Suprapubic skin (tissue), 4 donors: ENCODE measurements at places on chromosomes 1 and 21.

DNA sequence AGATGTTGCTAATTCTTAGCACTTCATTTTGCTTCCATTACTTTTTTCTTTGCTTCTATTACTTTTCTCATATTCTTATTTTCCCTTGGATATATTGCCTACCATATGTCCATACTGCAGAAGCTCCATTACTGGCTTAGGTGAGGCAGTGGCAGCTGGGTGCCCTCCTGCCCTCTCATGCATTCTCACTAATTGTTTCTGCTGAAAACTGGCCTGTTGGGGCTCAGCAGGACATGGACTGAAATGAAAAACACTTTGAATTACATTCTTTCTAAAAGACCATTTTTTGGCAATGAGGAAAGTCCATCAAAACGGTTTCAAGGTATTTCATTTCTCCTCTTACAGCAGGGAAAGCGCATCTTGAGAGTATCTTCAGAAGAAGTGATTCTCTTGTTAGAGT, 122.9 kb downstream of the MAST2 start:
- DNase-seq, result no peak

GRCh38 chr21:30689822-30690221, 28.8 kb downstream of the KRTAP21-3 start:
- DNase-seq, result no peak

DNA sequence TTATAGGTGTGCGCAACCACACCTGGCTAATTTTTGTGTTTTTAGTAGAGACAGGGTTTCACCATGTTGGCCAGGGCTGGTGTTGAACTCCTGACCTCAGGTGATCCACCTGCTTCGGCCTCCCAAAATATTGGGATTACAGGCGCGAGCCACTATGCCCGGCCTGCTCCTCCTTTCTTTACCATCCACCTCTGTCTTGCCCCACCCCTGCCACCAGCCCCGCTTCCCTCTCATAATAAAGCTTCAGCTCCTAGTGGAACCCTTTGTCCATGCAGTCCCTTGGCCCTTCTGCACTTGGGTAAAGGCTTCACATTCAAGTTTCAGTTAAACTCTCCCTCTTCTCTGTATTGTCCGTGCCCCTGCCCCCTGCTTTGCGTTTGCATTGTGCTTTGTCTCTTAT, 120.1 kb downstream of the CAMTA1 start:
- DNase-seq, result no peak

DNA sequence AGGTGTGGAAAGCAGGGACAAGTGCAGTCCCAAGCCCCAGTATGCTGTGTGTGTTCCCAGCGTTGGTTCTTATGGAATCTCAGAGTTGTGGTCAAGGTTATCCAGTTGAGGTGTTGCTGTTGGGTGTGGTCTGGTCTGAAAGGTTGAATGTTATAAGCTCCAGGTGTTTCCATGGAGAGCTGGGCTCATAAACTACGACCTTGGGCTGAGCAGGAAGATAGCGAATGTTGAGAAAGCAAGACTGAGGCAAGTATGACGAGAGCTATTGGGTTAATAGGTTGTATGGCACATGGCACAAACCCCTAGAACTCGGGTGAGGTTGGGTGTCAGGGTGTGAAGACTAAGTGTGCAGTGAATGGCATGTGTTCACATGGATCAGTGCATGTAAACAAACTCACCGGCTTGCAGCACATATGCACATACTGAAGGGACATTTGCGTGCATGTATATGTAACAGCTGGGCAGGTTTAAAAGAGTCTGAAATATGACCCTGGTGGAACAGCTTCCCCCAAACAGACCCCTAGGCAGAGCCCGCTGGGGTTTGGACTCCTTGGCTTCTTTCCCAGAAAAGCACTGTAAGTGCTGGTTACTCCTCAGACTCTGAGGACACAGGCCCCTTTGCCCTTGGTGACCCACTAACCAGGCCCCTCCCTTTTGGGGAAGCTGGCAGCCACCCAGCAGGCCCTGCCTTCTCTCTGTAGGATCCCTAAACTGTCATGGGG, 117.5 kb downstream of the NAV1 start:
- DNase-seq, result no peak

GRCh38 chr1:38178216-38178615, 131.6 kb upstream of the POU3F1 start:
- no peak for DNase-seq

DNA sequence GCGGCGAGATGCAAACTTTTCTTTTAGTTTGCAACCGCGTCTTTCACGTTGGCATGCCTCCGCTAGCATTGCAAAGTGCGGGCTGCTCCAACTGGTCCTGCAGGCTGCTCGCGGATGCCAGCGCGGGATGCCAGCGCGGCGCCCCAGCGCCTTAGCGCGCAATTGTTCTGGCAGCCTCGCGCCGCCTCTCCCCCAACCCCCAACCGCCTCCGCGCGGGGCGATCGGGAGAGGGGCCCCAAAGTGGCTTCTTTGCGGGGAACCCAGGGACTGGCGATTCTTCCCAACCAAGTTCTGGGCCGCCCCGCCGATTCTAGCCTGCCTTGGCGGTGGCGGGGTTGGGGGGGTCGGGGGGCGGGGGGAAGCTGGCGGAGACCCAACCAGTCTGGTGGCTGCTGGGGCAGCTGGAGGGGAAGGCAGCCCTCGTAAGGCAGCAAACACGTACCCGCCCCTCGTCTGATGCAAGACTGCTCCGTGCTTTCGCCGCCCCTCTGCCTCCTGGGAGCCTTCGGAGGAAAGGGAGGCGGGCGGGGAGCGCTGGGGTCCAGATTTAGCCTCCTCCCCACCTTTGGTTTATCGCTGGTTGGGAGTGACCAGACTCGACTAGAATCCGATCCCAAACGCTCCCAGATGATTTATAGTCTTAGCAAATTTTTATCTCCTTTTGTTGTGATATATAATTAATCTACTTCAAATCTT, 756 bp downstream of the PHGDH start:
- DNase-seq, result peak; percentile 88

DNA sequence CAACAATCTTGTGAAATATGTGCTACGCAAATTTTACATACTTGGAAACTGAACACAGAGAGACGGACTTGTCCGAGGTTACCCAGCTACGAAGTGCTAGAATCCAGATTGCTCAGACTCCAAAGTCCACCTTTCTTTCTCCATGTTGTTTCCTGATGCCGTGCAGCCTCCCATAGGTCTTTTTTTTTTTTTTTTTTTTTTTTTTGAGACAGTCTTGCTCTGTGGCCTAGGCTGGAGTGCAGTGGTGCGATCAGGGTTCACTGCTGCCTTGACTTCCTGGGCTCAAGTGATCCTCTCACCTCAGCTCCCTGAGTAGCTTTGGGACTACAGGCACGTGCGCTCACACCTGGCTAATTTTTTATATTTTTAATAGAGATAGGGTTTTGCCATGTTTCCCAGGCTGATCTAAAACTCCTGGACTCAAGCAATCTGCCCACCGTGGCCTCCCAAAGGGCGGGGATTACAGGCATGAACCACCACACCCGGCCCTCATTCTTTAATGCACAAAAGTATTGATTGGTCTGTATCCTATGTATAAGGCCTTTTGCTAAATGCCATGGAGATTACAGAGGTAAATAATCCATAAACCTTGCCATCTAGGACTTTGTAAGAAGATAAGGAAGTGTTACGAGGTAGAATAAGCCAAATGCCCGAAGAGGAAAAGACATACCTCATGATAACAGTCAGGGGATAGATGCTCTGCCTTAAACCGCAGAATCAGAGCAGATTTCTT, 92.8 kb downstream of the C1orf21 start:
- no peak for DNase-seq

- DNase-seq, result no peak
Observed at GRCh38 chr1:191886977-191887376, 271.3 kb upstream of the RGS18 start.

DNA sequence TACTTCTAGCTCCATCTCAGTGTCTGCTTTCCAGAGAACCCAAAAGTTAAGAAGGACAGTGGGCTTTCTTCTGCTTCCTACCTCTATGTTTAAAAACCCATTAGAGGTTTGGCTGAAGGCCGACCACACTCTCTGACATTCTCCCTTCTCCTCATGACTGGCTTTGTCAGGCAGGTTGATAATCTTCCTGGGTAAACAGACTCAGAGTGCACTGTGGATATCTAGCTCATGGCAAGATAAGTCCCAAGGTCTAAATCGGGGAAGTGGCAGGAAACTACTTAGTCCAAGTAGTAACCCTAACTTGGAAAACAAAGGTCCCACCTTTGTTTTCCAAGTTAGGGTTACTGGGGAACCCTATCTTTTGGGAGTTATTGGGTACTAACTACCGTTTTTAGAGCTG, 161.9 kb upstream of the SPAG17 start:
- DNase-seq, result no peak

- no peak for DNase-seq
Observed at GRCh38 chr1:184368354-184368753, 18.5 kb upstream of the C1orf21 start.

- DNase-seq, result no peak
Observed at GRCh38 chr1:58440696-58441095, 105.8 kb downstream of the OMA1 start.

GRCh38 chr1:157960773-157961172, 32.7 kb upstream of the KIRREL1 start:
- DNase-seq, result no peak

DNA sequence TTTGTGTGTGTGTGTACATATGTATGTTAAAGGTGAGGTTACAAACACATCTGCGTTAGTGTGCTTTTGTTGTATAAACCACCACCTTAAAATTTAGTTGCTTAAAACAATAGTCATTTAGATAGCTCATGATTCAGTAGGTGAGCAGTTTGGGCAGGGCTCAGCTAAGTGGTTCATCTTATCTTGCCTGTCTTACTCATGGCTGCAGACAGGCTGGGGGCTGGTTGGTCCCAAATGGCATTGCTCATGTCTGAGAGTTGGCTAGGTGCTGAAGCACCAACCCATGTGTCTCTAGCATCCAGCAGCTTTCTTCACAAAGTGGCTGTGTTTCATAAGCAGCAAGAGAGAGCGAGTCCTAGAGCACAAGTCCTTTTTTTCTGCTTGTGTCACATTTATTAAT, 91.4 kb downstream of the MACF1 start:
- DNase-seq, result no peak

- no peak for DNase-seq
Observed at GRCh38 chr1:119679223-119679622, 31.2 kb upstream of the ZNF697 start.

- peak; percentile 54 for DNase-seq
Observed at GRCh38 chr1:228350831-228351781, 55.5 kb downstream of the TRIM11 start.

DNA sequence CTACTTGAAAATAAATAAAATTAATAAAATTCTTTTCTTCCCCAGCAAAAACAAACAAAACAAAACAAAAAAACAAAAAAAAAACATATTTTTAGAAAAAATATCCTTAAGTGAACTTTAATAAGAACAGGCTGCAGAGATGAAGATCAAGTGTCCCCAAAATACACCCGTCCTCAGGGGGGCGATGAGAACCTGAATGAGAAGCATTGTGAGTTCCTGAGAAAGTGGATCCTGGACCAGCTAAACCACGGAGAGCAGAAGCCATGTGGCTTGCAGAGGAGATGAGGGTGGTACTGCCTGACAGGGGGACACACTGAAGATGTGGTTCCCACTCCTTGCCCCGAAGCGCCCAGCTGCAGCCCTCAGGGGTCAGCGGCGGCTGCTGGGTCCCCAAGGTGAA, 89.3 kb downstream of the ITPKB start:
- no peak for DNase-seq

- no peak for DNase-seq
Observed at GRCh38 chr1:149926296-149926695, 1.3 kb downstream of the SF3B4 start.

DNA sequence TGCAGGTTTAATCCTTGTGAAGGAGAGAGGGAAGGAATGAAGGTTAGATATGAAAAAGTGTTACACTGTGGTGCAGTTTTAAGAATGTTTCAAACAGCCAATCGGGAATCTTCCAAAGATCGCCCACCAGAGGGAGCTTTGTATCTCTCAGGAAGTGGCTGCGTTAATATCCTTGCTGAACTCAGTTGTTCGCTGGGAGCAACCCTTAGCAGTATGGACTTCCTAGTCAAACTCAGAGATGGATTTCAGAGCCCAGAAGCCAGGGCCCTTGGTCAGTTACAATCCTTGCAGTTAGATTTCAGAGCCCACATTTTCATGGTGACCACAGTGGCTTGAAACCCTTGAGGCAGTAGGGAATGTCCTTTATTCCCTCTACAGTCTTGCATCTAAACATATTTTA, 136.2 kb downstream of the NTNG1 start:
- DNase-seq, result no peak

GRCh38 chr1:15760520-15761211, 2.1 kb downstream of the FBLIM1 start:
- no peak for DNase-seq

DNA sequence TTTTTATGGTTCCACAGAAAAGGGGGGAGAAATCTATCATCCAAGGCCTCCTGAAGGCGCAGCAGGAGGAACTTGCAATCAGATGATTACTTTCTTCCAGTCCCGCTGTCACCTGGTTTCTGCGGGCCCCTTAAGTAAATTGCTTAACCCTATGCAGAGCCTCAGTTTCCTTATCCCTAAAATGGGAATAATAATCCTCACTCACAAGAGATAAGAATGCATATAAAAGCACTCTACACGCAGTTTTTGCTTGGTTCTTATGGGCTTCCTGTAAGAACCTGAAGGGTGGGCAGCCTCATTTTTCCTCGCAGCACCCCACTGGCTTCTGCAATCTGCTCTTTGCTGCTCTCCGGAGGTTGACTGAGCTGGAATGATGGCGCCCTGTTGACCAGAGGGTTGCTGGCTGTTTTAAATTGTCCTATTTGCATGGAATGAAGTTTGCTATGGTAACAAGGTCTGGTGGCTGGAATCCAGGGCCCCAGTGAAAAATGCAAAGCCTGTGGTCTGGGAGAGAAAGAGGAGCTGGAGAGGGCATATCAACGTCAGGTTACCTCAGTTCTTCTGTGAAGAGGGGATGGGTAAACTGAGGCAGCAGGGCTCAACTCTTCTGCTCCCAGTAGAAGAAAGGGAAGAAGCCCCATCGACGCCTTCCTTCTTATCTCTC, 1.0 kb upstream of the KAZN start:
- DNase-seq, result no peak

- no peak for DNase-seq
Observed at GRCh38 chr1:156664046-156664766, 13.0 kb downstream of the NES start.

DNA sequence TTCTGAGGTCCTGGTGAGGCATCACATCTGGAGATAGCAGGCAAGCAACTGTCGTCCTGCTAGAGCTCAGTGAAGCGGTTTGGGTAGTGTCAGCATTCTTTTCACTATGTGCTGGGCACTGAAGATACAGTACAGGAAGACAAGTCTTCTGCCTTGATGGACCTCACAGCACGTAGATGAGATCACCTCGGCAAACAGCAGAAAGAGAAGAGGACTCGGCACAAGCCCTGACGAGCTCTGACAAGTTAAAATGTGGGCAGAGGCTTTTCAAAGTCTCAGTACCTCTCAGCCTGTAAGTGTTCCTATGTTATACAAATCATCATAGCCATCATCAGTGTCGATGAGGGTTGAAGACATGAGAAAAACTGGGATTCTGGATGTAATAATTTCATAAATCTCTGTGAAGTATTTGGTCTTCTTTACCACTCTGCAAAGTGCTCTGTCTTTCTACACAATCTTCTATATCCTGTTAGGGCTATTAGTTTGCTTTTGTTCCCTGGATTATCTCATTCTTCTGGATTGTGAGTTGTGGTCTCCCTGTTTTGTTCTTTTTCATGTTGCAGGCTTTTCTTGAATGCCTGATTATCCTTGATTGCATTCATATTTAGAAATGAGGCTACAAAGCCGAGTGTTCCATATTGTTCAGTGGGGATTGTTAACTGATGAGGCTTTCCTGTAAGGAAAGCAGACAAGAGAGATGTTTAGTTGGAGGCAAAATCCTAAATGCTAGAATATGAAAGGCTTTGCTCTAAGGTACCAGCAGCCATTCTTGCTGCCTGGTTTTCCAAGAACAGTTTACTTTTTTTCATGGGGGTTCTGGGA, 24.2 kb downstream of the MAEL start:
- no peak for DNase-seq
